ENCODE measurements at places on chromosomes 11 and 22.

DNA sequence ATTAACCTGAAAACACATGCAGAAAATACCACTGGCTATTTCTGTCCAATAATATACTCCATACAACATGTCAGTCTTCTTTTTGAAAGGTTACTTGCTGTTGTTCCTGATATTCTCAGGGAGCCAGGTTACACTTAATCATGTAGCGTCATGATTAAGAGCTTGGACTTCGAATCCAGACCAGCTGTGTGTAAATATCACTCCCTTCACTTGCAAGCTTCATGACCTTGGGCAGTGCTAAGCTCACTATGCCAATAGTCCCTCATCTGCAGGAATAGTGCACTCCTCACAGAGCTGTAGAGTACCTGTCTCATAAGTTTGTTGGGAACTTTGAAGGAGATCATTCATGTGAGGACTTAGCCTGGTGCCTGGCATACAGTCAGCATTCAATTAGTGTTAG is 1.9 kb downstream of the HTR3B start:
- DNase-seq, result no peak

DNA sequence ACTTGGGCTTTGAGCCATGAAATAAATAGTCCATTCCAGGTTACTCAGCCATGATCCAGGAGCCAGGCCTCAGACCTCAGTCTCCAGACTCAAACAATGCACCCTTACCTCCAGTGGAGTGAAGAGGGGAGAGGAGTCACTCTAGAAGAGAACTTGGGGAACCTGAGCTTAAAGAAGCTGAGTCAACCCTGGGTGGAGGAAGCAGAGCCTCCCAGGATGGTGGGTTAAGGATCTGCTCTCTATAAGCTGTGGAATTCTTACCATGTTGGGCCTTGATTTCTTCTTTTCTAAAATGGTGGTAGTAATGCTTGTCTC is 113.2 kb downstream of the NECTIN1 start:
- DNase-seq, result no peak

- no peak for DNase-seq
Observed at GRCh38 chr11:10573556-10573955, 5.1 kb upstream of the LYVE1 start.

GRCh38 chr22:34946339-34946985 is 119.5 kb upstream of the ISX start:
- DNase-seq, result no peak

GRCh38 chr22:44186737-44187136 is 6.0 kb downstream of the PARVG start:
- DNase-seq, result no peak

GRCh38 chr11:93845181-93846092 is 5.0 kb downstream of the VSTM5 start:
- DNase-seq, result no peak

GRCh38 chr11:26219183-26220117 is 112.5 kb upstream of the ANO3 start:
- DNase-seq, result no peak

DNA sequence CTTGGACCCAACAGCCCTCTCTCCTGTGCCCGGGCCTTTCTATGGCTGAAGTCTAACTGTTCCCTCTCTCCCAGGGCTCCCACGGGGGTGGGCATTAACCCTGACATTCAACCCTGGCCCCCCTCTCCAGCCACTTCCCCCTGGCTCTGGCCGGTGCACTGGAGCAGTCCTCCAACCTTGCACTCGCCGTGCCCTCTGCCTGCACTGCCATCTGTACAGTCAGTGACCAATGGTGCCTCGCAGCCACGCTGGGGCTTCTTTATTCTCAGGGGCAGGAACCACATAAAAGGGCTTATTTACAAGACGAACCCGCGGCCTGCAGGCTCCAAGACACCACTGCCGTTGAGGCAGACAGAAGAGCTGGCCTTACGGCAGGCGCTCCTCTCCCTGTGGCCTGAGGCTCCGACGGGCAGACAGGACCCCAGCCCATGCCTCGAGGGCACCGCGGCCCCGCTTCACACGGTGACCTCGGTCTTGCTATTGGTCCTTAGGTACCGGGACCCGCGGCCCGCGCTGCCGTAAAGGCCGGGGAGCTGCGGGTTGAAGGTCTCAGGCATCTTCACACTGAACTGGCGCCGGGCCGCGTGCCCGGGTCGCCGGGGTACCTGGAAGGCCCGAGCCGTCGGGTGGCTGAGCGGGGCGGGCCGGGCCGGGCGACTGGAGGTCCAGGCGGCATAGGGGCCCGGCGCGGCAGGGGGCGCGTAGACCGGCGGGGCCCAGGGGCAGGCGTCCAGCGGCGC is 5.4 kb downstream of the SHISA8 start:
- DNase-seq, result no peak

DNA sequence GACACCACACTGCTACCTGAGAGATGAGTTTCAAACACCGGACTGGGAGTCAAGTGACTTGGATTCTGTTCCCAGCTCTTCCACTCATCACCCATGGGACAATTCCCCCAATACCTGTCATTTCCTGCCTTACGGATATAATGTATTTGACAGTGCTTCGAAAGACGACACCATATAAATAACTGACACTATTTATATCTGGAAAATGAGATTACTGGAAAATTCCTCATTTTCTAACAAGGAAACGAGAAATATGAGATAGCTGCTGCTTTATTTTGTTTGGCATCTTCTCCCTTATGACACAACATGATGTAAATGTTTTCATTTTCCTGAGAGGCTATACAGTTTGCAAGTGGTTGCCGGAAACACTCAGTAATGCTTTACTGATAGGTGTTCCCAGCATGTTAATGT is 8.6 kb downstream of the HSCB start:
- no peak for DNase-seq

- no peak for DNase-seq
Observed at GRCh38 chr22:16594026-16594425, 1.4 kb upstream of the CCT8L2 start.

- DNase-seq, result no peak
Observed at GRCh38 chr11:11218629-11218986, 134.4 kb downstream of the CSNK2A3 start.

- no peak for DNase-seq
Observed at GRCh38 chr11:64533501-64533900, 57.5 kb upstream of the SLC22A12 start.

GRCh38 chr11:130773244-130773820 is 142.9 kb downstream of the SNX19 start:
- no peak for DNase-seq

GRCh38 chr11:111762981-111763643 is 3.1 kb downstream of the PPP2R1B start:
- no peak for DNase-seq

DNA sequence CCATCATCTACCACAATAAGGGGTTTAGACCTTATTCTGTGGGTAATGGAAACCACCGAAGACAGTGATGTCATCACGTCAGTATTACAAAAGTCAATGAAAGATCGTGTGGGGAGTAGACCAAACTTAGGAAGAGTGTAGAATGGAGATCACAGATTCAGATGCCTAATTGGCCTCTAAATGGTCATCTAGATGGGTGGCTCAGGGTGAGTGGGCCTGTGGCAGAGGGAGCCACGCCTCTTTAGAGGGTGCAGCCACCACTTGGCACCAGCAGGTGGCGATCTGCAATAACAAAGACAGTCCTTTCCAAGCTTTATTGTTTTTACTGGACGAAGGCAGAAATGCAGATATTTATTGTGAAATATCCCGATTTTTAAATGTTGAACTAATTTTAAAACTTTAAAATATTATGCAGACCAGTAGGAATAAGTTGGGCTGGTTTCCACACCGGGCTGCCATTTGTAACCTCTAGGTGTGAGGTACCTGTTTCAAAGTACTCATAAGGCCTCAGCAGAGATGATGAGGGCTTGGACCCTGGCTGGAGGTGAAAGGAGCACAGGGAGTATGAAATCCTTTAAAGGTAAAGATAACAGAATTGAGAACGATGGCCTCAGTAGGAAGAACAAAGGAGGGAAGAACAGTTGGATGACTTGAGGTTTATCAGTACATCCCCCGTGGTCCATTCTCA is 222.0 kb downstream of the DBX1 start:
- no peak for DNase-seq

GRCh38 chr11:47442514-47442913 is 6.4 kb downstream of the RAPSN start:
- DNase-seq, result no peak

DNA sequence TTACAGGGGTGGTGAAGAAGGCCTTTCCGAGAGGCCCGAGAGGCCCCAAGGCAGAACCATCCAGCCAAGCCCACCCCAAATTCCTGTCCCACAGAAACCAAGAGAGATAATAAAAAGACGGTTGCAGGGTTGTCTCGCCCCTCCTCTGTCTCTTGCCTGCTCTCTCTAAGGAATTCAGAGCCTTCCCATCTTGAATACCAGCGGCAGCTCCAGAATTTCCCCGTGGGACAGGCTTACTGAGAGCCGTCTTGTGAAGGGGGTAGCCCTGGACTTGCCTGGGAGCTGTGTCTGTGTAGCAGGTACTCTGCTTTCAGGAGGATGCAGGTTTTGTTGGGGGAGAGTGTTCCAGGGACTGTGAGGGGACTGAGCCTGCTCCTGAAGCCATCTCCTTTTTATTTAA is 9.6 kb upstream of the EIF3D start:
- no peak for DNase-seq

DNA sequence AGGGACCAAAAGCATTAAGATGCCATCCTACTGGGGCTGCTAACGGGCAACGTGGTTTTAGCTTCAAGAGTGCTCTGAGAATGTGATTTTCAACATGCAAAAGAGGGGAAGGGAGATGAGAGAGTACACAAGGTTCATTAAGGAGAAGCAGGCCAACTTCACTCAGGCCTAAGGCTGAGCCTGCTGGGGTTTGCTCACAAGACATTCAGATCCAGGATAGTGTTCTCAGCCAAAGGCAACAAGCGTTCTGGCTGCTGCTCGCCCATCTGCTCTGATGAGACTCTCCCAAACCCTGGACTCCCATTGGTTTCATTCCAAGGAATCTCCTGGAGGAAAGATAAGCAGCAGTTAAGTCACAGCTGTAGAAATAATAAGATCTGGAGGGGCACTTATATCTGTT is 23.6 kb upstream of the UPB1 start:
- no peak for DNase-seq

DNA sequence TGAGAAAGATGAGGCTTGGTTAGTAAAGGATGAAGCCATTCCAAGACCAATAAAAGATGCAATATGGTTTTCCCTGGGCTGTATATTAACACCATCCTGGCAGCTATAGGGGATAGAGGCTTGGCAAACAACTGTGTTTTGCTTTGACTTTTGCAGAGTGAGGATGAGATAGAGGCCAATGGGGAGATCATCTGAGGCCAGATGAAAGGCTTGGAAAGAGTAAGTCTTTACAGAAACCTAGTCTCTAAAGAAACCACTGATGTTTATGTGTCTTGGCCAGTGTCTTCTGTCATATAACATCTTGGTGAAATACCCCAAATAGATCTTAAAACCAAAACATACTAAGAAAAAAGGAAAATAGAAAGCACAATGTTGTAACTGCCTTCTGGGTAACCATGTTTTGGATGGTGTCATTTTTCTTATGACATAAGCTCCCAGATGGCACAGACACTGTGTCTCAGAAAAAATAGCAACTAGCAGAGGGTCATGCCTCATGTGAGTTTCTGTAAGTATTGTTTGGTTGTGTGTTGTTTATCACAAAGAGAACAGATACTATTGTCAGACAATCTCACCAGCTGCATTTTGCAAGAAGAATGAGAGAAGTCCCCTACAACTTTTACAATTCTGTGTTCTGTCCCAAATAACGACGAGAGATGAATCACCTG is 305.4 kb downstream of the ST3GAL4 start:
- DNase-seq, result no peak

GRCh38 chr11:16136792-16137390 is 219.5 kb downstream of the SOX6 start:
- DNase-seq, result no peak

DNA sequence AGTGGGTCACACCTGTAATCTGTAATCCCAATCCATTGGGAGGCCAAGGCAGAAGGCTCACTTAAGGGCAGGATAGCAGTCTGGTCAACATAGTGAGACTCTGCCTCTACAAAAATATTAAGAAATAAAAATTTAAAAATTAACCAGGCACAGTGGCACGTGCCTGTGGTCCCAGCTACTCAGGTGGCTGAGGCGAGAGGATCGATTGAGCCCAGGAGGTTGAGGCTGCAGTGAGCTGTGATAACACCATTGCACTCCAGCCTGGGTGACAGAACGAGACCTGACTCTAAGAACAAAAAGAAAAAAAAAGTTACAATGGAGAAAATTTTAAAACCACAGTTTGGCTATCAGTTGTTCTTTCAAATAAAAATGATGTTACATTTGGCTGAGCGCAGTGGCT is 13.4 kb upstream of the SYNGR1 start:
- no peak for DNase-seq

DNA sequence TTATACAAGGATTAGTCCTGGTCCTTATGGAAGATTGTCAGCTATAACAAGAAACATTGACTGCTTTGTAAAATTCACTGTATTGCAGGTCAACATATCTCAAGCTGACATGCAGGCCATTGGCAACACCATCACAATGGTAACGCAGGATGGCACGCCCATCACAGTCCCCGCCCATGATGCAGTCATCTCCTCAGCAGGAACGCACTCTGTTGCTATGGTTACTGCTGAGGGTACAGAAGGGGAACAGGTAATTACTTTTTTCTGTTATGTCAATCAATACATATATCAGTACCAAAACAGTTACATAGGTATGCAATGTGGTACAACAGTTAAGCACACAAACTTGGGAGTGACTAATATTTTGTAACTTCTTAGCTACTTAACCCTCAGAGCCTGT is 55.3 kb downstream of the ZNF143 start:
- DNase-seq, result no peak

DNA sequence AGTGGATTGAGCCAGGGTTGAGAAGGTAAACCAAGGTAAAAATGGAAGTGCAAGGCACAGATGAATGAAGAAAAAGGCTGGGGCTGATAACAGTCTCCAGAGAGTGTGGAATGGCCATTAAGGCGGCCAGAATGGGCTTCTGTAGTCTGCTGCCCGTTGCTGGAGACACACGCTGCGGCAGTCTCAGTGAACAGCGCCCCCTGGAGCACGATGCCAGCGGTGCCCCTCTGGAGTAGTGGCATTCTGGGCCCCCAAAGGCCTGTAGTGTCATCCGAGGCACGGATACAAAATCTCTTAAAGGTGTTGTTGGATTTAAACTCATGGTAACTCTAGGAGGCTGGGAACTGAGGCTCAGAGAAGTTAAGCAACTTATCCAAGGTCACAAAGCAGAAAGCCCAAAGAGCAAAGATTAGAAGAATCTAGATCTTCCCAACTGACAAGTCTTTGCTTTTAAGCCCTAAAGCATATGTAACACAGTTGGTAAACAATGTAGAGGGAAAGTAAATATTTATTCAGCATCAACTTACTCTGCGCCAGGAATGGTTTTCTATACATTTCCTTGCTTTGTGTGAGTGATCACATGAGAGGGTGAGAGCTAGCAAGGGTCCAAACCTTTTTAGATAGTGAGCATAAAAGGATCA is 18.2 kb downstream of the KCNJ1 start:
- peak; percentile 31 for DNase-seq
